ENCODE measurements at places on chromosomes 4 and X. TPM values are rescaled to one million over a fixed set of nuclear protein-coding genes. Genes with fewer than 3 reads are reported as not detected.

DNA sequence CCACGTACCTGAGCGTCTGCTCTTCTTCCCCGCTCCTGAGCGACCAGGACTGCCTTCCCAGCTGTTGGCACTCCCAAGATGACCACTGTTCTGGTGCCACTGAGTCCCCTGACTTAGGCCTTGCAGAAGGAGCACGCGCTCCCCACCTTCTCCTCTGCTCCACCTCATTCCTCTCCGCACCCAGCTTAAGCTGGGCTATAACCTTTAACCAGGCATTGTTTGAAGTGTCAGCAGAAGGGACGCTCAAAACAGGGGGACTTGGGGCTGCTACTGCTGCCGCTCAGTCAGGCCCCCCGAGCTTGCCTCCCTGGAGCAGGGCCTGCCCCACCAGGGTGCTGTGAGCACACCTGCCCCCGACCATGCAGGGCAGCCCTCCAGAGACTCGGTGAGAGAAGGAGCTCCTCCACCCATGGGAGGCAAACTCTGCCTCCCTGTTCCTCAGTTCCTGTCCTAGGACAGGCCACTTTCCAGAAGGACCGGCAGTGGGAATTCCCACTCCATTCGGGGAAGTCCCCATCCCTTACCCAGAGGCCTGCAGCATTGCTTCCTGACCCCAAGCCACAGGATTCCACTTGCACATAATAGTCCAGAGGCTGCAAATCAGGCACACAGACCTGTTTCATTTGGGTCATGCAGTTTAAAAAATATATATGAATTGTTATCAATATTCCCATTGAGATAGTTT, 99.7 kb upstream of the ENPP6 start:
- DNase-seq, result no peak

- no peak for DNase-seq
Measured at GRCh38 chr4:142778900-142779299, 67.2 kb downstream of the INPP4B start.

GRCh38 chrX:97284531-97284930, 400.8 kb downstream of the RPA4 start:
- DNase-seq, result no peak

- no peak for DNase-seq
Measured at GRCh38 chr4:38266616-38267015, 306.4 kb downstream of the PTTG2 start.

DNA sequence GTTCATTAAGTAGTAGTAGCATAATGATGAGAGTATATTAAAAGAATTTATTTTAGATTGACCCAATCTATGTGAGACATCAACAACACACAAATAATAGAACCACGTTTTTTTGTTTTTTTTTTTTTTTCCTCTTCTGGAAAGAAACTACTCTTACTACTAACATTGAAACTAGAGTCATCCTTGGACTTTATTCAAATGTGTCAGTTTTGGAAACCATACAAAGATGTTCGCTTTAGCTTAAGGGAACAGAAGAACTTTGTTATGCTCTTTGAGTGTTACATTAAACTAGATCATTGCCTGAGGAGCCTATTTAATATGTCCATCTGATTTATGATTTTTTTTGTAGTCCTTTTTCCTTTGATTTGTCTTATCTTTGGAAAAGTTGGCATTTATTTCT, 166.7 kb downstream of the RPA4 start:
- DNase-seq, result no peak

GRCh38 chrX:9205599-9206223, 171.8 kb upstream of the FAM9B start:
- no peak for DNase-seq

DNA sequence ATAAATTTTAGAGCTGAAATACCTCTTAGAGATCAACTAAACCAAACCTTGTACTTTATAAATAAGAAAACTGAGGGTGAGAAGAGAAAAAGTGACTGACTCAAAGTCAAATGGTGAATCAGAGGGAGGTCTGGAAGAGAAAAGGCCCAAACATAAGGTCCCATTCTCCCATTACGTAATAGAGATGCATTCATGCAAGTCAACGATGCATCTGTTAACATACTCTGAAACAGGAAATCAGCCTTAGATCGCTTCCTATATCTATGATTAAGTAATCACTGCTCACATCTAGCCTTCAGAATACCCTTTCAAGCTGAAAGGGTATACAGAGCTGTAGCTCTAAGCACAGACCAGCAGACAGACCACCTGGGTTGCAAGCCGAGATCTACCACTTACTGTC, 6.5 kb downstream of the RNF150 start:
- DNase-seq, result no peak

DNA sequence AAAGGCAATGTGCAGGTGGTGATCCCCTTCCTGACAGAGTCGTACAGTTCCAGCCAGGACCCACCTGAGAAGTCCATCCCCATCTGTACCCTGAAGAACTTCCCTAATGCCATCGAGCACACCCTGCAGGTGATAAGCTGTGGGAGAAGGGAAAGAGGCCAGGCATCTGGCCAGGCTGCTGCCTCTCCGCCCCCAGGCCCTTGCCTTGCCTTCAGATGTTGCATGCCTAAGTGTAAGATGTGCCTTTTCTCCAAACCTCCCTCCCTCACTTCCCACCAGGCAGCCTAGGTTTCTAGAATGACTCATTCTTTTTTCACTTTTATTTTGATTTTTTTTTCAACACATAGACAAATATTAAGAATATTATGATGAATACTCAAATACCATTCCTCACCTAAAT, 12.2 kb upstream of the CDK16 start:
- DNase-seq, result no peak

- DNase-seq, result peak; percentile 18
Measured at GRCh38 chr4:116531870-116532269, 553.5 kb downstream of the TRAM1L1 start.

DNA sequence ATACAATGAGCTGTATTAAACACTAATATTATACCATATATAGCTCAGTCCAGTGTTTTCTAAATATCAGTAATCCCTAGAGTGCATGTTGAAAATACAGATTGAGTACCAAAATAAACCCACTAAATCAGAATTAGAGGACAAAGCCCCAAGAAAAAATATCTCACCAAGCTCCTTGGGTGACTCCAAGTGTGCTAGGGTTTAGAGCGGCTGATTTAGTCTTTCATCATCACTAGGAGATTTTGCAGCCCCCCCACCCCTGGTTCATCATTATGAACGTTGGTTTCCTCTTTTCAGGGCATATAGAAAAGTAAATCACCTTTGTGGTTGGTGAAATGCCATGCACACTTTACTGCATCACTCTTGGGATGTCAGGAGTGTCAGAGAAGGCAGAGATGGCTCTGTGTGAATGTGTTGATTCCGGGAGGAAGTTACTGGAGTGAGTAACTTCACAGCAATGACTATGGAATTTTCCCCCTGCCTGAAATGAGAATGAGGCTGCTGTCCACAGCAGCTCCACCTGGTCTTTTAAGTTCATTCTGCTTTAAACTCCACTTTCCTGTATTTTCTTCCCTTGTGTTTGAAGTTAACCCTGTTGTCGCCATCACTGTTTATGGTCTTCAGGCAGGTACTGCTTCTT, 25.2 kb upstream of the ANAPC4 start:
- peak; percentile 26 for DNase-seq

DNA sequence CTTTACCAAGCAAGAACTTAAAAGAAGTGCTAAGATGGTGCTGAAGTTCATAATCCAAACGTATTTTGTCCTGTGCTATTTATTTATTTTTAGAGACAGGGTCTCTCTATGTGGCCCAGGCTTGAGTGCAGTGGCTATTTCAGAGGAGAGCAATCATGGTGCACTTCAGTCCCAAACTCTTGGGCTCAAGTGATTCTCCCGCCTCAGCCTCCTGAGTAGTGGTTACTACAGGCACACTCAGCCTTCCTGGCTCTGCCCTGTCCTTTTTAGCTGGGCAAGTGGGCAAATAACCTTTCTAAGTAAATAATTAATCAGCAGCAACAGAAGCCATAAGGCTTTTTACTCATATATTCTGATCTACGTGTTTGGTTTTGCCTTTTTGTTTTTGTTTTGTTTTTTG, 2.6 kb downstream of the NSD2 start:
- DNase-seq, result no peak

- DNase-seq, result no peak
Measured at GRCh38 chrX:103549916-103550315, 30.6 kb upstream of the RAB40A start.

- DNase-seq, result no peak
Measured at GRCh38 chrX:71509289-71509688, 23.6 kb upstream of the OGT start.

GRCh38 chr4:153291562-153291961, 52.9 kb upstream of the MND1 start:
- DNase-seq, result no peak

DNA sequence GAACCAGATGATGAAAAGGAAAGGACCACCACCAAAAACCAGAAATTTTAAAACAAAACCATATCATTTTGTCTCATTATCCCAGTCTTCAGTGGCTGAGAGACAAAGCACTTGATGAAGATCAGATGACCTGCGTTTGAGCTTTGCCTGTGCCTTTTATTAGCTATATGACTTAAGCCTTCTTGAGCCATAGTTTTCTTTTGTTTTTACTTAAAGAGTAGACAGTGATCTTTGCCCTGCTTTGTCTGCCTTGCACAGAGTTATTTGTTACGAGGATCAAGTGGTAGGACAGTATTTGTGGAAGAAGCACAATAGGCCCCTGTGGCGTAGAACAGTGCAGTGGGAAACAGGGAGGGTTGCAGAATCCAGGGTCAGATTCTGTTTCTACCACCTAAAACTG, 89.9 kb downstream of the SLC10A6 start:
- no peak for DNase-seq

Gene NMU
- polyA plus RNA-seq, result 102 TPM

Gene MAGEA2
- 1.5 TPM for polyA plus RNA-seq

Gene PPP2R2C
- 0.77 TPM for polyA plus RNA-seq

Gene CXXC4
- polyA plus RNA-seq, result 4.3 TPM

Measured in GM23338 (cell line).